ENCODE measurements at places on chromosomes 2 and 18.
A peak's percentile ranks its signal among the peaks of the same experiment; 100 is the strongest.

DNA sequence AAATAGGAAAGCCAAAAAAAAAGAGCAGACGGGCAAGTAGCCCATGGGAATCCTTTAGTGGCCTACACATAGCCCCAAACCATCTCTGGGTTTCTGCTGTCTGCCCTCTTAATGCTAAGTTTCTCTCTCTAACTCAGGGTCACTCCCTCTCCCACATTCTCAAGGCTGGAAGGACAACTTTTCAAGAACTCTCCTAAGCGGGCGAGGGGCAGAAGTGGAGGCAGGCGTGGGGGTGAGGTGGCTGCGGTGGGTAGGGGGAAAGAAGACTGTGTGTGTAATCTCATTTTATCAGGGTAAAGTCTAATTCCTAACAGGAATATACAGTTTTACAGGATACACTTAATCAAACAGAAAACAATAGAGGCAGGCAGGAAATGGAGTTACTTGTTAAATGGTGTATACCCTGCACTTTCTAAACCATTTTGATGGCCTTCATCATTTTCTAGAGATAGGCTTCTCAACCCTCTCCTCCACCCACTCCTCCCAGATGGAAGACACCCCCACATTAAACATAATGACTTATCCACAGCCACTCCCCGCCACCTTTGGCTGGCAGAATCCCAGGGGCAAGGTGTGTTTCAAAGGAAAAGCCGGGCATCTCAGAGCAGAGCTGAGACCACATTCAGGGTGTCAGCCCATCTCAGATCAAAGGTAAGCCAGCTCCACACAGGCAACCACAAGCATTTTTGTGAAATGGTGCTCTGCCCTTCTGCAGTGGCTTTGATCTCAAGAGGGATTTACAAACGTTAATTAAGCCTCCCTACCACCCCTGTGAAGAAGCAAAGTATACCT, 6.8 kb downstream of the SMAD7 start:
- no peak for DNase-seq

DNA sequence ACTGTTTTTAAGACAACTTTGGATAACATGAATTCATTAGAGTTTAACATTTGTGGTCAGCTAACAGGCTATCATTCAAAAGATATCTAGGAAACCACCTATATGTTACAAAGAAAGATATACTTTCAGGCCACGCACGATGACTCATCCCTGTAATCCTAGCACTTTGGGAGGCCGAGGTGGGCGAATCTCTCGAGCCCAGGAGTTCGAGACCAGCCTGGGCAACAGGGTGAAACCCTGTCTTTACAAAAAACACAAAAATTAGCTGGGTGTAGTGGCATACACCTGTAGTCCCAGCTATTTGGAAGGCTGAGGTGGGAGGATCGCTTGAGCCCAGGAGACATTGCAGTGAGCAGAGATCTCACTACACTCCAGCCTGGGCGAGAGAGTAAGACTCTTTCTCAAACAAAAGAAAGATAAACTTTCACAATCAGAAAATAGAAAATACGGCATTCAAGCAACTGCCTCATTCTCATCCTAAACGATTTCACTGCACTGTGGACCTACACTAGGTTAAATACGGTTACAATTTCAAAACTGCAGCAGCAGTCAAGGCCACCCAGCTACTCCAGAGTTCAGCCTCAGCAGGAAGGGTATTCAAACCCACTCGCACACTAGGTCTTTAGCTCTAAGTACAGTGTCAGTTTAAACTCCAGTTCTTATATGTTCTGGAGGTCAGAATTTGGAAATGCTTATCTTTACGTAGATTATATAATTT, 250.0 kb upstream of the SLC39A10 start:
- DNase-seq: no peak

DNA sequence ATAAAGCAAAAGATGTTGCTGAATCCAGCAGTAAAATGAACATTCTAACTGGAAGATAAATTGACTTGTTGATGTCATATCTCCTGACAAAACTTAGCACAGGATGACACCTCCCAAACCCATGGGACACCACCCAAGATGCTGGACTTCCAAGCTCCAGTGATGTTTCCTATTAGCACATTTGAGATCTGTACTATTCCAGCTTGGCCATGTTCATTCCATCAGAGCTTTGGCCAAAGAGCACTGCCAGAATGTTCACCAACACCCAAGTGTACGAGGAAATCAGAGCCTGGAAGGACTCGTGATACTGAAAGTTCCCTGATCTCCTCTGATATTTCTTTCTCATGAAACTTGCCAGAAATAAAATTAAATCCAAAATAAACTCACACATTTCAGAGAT, 44.7 kb downstream of the PID1 start:
- DNase-seq: no peak

DNA sequence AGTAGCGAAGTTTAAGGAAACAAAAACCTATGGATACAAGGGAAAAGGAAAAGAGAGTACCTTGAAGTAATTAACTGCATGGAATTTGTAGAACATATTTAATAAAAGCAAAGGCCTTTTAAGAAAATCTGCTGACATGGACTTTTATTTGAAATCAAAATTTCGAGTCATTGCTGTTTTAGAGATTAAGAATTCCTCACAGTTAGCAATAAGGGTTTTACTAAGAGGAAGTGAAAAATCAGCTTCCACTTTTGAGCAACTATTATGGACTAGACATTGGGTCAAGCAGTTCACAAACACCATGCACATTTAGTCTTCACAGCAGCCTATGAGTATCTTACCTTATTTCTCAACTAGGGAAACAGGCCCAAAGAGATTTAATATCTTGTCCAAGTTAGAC, 876.3 kb downstream of the BCL11A start:
- DNase-seq: no peak

DNA sequence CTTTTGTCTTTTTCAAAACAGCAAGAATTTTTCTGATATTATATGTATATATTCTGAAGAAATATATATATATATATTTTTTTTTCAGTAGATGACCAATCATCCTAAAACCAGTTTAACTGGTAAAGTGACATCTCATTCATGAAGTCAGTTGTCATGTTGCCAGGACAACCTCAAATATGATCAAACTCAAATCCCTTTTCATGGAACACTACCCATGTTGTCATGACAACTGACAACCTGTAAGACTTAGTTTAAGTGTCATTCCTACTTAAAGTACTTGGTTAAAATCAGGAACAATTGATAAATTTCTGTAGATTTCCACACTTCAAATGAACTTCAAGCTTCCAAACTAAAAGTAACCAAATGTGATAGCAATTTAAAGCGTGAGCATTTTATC, 101.8 kb upstream of the ERBB4 start:
- no peak for DNase-seq

DNA sequence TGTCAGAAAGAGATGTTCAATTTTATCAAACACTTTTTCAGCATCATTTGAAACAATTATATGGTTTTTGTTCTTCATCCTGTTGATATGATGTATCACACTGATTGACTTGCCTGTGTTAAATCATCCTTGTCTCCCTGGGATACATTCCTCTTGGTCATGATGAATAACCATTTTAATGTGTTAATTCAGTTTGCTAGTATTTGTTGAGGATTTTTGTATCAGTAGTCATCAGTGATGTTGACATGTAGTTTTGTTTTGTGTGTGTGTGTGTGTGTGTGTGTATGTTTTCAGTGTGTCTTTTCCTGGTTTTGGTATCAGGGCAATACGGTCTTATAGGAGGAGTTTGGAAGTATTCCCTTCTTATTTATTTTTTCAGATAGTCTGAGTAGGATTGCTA, 325.4 kb downstream of the ZNF804A start:
- DNase-seq: no peak

DNA sequence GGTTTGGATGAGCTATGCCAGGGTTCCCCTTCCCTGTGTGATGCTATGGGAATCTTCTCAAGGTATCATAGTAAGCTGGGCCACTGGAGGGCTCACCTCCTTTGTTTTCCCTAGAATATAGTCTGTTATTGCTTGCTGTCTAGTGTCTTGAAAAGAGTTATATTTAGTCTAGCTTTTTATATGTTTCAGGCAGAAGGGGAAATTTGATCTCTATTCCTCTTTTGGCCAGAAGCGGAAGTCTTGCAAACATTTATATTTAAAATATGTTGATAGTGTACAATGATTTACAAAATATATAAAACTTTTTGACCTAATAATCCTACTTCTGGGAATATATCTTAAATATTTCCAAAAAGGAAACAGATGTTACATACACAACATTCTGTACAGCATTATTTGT, 260.7 kb downstream of the FHOD3 start:
- DNase-seq: no peak

- DNase-seq: no peak
These were observed 8.7 kb upstream of the TFCP2L1 start for GRCh38 chr2:121293450-121294325.

- no peak for DNase-seq
These were observed 29.7 kb downstream of the NAB1 start for GRCh38 chr2:190678444-190679162.

DNA sequence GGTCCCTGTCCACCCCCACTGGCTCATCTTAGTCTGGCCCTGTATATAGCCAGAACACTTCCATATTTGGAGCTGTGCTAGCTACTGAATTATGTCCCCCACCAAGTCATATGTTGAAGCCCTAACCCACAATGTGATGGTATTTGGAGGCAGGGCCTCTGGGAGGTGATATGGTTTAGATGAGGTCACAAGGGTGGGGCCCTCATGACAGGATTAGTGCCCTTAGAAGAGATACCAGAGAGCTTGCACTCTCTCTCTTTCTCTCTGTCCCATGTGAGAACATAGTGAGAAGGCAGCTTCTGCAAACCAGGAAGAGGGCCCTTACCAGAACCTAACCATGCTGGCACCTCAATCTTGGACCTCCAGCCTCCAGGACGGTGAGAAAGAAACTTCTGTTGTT, 31.2 kb downstream of the ALPK2 start:
- no peak for DNase-seq

DNA sequence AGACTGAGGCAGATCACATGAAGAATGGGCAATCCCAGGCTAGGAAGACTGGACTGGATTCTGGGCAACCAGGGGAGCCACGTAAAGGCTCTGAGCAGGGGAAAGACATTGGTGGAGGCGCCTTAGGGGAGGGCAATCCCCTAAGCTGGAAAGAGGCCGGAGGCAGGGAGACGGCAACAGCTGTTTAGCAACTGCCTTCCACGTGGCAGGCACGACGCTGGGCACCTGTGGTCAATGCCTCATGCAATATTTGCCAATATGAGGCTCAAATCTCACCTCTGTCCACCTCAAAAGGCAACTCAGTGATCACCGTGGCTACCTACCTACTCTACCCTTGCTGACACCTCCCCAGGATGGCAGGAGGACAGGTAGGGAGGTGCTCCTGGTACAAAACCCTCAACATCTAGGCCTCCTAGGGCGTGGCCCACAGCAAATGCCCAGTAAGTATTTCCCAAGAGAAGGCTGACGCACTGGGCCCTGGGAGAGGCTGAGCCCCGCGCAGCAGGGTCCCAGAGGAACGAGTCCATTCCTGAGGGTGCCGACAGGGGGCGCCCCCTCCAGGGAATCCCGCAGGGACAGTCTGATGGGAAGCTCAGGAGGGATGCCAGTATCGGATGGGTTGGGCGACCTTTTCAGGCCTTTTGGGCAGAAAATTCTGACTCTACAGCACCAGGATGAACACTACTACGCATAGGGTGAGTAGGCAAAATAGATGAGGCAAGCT, 8.9 kb downstream of the BOLA3 start:
- DNase-seq: no peak

GRCh38 chr18:75054611-75055010, 154.3 kb downstream of the PTGR3 start:
- peak; percentile 60 for DNase-seq

GRCh38 chr18:22831441-22831904, 101.7 kb upstream of the RBBP8 start:
- DNase-seq: peak; percentile 25

DNA sequence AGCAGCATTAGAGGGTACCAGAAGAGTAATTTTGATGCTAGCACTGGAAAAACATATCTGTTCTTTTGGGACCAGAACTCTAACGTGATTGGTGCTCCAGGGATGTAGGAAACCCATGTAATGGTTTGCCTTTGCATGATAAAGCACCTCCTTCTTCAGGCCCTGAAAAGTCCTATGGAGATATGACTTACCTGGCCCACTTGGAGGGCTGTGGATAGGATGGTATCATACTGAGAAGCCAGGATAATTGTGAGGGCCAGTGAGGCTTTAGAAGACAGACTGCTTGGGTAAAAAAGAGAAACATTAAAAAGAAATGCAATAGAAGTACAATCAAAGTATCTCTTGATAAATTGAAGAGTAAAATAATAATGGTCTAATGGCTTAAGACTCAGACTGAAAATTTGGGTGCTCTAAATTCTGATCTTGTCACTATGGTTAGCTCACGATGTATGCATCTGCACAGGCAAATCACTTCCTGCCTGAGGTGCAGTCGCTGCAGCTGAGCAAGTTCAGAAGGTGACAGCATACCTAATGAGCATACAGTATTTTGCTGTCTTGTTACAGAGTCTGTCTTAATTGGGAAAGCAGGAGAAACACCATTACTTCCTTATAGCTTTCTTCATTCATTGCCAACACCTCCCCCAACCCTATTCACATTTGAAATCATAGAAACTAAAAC, 371.5 kb downstream of the NUP35 start:
- DNase-seq: peak; percentile 45

GRCh38 chr2:55357927-55358326, 61.7 kb downstream of the CCDC88A start:
- no peak for DNase-seq

DNA sequence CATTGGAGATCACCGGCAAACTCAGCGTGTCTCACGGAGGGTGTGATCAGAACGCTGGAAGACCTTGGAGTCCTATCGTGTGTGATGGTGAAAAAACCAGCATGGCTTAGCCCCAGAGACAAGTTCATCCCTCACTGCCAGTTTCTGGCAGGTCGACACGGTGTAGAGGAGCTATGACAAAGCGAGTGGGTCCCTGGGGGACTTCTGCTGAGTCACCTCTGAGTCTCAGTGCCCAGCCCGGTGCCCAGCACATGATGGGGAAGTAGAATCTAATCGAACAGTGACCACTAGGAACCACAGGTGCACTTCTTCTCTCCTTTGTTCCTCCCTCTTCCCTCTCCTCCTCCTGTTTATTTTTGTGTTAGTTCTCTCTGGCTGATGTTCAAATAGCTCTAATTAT, 45.9 kb upstream of the KCNF1 start:
- DNase-seq: no peak

DNA sequence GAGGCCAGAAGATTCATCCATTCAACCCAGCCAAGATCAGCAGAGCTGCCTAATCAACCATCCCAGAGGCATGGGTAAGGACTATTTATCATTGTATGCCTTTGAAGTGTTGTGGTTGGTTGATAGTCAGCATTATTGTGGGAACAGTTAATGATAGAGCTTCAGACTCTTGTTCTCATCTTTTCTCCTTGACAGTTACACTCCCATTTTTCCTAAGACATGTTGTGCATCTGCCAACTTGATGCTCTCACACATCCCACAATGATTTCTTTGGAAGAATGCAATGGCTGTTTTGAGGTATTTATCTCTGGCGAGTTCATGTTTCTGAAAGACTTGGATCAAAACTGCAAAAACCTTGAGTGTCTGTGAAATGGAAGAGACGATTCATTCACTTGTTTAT, 55.4 kb downstream of the FASTKD2 start:
- DNase-seq: no peak

DNA sequence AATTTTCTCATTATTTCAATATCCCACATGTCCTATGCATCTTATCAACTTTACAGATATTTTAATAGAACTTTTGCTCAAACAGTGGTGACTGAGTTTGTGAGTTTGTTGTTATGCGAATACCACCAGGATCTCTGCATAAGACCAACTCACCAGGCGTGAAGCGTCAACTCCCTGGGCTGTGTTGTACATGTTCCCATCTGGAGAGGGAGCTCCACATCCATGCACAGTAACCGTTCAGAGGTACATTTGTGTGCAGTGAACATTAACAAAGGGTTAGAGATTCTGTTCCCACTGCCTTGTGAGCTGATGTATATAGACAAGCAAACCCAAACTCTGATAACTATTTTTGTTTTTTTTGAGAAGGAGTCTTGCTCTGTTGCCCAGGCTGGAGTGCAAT, 188.7 kb downstream of the MYT1L start:
- peak; percentile 19 for DNase-seq
